ENCODE measurements at places on chromosomes 1 and 21. TPM values are rescaled to one million over a fixed set of nuclear protein-coding genes. Genes with fewer than 3 reads are reported as not detected.
A peak's percentile ranks its signal among the peaks of the same experiment; 100 is the strongest.

- no peaks in the 10 kb centered on the region for H3K36me3 ChIP-seq
- H3K27ac ChIP-seq: no peak overlapping the region
- no peak for DNase-seq
- no peaks in the 10 kb centered on the region for H3K27me3 ChIP-seq
- H3K4me3 ChIP-seq: no peak overlapping the region
- peaks cover 9% of the 10 kb centered on the region for H3K4me1 ChIP-seq
Measured at GRCh38 chr1:89607156-89607555, 25.8 kb upstream of the LRRC8C start.

GRCh38 chr1:193504920-193505319 is 318.5 kb upstream of the B3GALT2 start:
- H3K4me3 ChIP-seq: no peak overlapping the region
- H3K27ac ChIP-seq: no peak overlapping the region
- H3K36me3 ChIP-seq: no peaks in the 10 kb centered on the region
- no peaks in the 10 kb centered on the region for H3K27me3 ChIP-seq

DNA sequence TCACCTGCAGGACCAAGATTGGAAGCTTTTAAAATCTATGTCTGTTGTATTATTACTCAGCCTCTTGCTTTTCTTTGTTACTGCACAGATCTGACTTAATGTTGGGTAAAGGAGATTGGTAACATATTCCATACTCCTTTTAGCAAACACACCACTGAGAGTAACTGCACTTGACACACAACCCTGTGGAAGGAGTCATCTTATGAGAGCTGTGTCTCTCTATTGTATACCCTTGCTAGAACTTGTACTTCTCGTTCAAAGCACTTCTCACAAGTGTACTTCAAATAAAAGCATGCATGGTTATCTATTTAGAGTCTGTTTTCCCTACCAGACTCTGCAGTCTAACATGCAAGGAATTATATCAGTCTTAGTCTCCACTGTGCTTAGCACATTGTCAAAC is 813.4 kb downstream of the ADGRL2 start:
- DNase-seq: no peak
- no peaks in the 10 kb centered on the region for H3K27me3 ChIP-seq
- no peaks in the 10 kb centered on the region for H3K36me3 ChIP-seq
- H3K27ac ChIP-seq: no peak overlapping the region

GRCh38 chr1:159170639-159171038 is 776 bp upstream of the CADM3 start:
- peaks cover 72% of the 10 kb centered on the region for H3K27me3 ChIP-seq
- H3K36me3 ChIP-seq: no peaks in the 10 kb centered on the region
- no peak for DNase-seq
- no peak overlapping the region for H3K4me3 ChIP-seq
- H3K4me1 ChIP-seq: no peaks in the 10 kb centered on the region

DNA sequence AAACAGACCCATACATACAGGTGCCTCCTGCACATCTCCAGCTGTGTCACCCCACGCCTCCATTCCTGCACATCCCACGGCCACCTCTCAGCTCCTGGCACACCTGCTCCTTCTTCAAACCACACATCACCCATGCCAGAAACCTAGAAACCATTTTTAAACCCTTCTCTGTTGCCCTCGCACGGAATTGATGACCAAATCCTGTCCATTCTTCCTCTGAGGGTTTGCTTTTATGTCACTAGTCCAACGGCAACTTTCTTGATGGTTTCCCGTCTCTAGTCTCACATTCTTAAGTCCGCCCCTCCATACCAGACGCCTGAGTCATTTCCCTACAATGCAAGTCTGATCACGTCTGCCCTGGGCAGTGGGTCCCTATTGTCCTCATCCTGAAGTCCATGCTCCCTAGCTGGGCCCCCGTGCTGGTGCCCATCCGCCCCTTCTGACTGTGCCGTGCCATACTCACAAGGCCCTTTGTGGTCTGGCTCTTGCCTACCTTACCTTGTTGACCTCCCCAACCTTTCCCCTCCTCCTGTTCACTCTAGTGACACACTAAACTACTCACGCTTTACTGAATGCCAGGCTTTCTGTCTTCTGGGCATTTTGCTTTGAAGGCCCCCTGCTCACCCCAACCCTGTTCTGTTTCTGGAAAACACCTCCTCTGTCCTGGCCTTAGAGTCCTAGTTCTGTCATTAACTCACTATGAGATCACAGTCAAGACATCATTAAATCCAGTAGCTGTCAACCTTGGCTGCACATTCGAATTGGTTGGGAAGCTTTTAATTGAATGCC is 17.6 kb downstream of the SLC2A1 start:
- no peak for DNase-seq
- H3K27ac ChIP-seq: peak overlapping the region; percentile 51
- no peak overlapping the region for H3K4me3 ChIP-seq
- H3K27me3 ChIP-seq: no peaks in the 10 kb centered on the region
- H3K4me1 ChIP-seq: peaks cover 85% of the 10 kb centered on the region

DNA sequence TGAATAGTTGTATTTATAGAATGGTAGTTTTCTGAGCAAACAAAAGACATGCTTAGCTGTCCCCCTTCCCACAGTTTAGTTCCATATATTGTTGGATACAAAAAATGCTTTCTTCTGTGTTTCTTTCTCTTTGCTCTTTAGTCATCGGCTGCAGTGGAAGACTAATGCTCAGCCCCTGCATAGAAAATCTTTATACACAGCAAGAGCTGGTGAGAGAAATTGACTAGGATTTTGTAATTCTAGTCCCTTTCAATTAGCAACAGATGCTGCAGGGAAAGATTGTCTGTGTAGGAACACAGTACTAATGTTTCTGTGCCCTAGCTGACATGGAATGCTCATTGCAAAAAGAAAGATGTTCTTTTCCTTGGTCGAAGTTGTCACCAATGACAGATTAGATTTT is 200.9 kb downstream of the RPS6KC1 start:
- no peaks in the 10 kb centered on the region for H3K27me3 ChIP-seq
- H3K36me3 ChIP-seq: no peaks in the 10 kb centered on the region
- no peak for DNase-seq
- no peaks in the 10 kb centered on the region for H3K4me1 ChIP-seq
- H3K4me3 ChIP-seq: no peak overlapping the region

DNA sequence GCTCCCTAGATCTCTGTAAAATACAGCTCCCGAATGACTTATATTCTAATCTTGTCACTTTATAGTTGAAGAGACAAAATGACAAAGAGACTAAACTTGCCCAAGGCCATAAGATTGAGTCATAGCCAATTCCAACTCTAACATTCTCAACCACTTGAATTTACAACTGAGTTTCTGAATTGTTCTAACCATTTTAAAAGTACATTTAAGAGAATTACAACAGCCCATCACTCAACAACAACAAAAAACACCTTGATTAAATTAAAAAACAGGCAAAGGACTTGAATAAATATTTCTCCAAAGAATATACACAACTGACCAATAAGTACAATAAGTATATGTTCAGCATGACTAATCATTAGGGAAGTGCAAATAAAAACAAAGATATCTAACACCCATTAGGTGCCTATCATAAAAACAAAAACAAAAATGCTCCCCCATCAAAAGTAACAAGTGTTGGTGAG is 8.7 kb upstream of the ADCY10 start:
- H3K4me1 ChIP-seq: no peaks in the 10 kb centered on the region
- no peak for DNase-seq
- H3K27ac ChIP-seq: no peak overlapping the region

DNA sequence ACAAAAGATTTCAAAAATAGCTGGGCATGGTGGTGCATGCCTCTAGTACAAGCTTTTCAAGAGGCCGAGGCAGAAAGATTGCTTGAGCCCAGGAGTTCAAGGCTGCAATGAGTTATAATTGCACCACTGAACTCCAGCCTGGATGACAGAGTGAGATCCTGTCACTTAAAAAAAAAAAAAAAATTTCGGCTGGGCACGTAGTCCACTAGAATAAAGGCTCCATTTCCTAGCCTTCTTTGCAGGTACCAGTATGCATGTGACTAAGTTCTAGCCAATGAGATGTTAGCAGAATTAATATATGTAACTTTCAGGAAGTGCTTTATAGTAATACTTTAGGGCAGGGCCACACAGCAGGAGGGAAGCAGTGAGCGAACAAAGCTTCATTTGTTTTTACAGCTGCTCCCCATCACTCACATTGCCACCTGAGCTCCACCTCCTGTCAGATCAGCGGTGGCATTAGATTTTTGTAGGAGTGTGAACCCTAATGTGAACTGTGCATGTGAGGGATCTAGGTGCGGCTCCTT is 28.8 kb upstream of the SYDE2 start:
- H3K36me3 ChIP-seq: no peaks in the 10 kb centered on the region
- H3K27me3 ChIP-seq: no peaks in the 10 kb centered on the region
- no peak overlapping the region for H3K27ac ChIP-seq
- peaks cover 11% of the 10 kb centered on the region for H3K4me1 ChIP-seq

- no peak overlapping the region for H3K4me3 ChIP-seq
- no peaks in the 10 kb centered on the region for H3K4me1 ChIP-seq
- DNase-seq: no peak
Measured at GRCh38 chr1:10935246-10935645, 77.2 kb upstream of the TARDBP start.

GRCh38 chr1:62728963-62729362 is 40.8 kb upstream of the DOCK7 start:
- H3K4me3 ChIP-seq: no peak overlapping the region
- H3K36me3 ChIP-seq: no peaks in the 10 kb centered on the region
- H3K27me3 ChIP-seq: no peaks in the 10 kb centered on the region

GRCh38 chr1:202159534-202160371 is 649 bp downstream of the PTPN7 start:
- DNase-seq: no peak
- H3K4me1 ChIP-seq: peaks cover 18% of the 10 kb centered on the region
- no peaks in the 10 kb centered on the region for H3K36me3 ChIP-seq
- H3K27me3 ChIP-seq: no peaks in the 10 kb centered on the region

- DNase-seq: no peak
- H3K27ac ChIP-seq: no peak overlapping the region
- H3K4me1 ChIP-seq: no peaks in the 10 kb centered on the region
- H3K27me3 ChIP-seq: no peaks in the 10 kb centered on the region
Measured at GRCh38 chr1:198495631-198496030, 44.8 kb downstream of the ATP6V1G3 start.

- no peaks in the 10 kb centered on the region for H3K36me3 ChIP-seq
- no peak for DNase-seq
- no peaks in the 10 kb centered on the region for H3K27me3 ChIP-seq
- peak overlapping the region; percentile 59 for H3K27ac ChIP-seq
Measured at GRCh38 chr1:62371375-62371774, 52.1 kb upstream of the KANK4 start.

DNA sequence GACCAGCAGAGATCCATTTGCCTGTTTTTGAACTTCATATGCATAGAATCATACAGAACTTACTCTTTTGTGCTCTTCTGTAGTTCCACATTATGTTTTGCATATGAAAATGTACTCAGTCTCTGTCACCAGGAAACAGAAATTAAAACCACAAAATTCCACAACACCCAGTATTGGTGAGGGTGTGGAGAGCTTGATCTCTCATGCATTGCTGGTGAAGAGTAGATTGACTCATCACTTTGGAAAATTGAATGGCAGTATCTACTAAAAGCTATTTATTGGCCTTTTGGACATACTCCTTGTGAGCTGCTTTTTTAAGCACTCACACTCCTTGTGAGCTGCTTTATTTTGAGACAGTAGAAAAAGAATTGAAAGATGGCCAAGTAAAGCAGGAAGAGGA is 43.3 kb downstream of the VTCN1 start:
- no peak for DNase-seq
- H3K4me1 ChIP-seq: no peaks in the 10 kb centered on the region
- H3K27ac ChIP-seq: no peak overlapping the region
- H3K27me3 ChIP-seq: no peaks in the 10 kb centered on the region
- no peaks in the 10 kb centered on the region for H3K36me3 ChIP-seq

- H3K4me1 ChIP-seq: no peaks in the 10 kb centered on the region
- H3K27me3 ChIP-seq: no peaks in the 10 kb centered on the region
- H3K27ac ChIP-seq: no peak overlapping the region
- DNase-seq: no peak
Measured at GRCh38 chr1:15444468-15445389, 6.5 kb downstream of the CTRC start.

GRCh38 chr21:29730281-29730680 is 209.5 kb downstream of the GRIK1 start:
- H3K4me3 ChIP-seq: no peak overlapping the region
- no peak for DNase-seq
- H3K4me1 ChIP-seq: no peaks in the 10 kb centered on the region
- H3K27me3 ChIP-seq: no peaks in the 10 kb centered on the region
- H3K27ac ChIP-seq: no peak overlapping the region
- H3K36me3 ChIP-seq: no peaks in the 10 kb centered on the region

GRCh38 chr21:38495696-38496095 is 2.6 kb downstream of the ERG start:
- H3K27ac ChIP-seq: peak overlapping the region; percentile 85
- H3K36me3 ChIP-seq: no peaks in the 10 kb centered on the region
- no peak for DNase-seq
- no peaks in the 10 kb centered on the region for H3K4me1 ChIP-seq
- no peaks in the 10 kb centered on the region for H3K27me3 ChIP-seq

DNA sequence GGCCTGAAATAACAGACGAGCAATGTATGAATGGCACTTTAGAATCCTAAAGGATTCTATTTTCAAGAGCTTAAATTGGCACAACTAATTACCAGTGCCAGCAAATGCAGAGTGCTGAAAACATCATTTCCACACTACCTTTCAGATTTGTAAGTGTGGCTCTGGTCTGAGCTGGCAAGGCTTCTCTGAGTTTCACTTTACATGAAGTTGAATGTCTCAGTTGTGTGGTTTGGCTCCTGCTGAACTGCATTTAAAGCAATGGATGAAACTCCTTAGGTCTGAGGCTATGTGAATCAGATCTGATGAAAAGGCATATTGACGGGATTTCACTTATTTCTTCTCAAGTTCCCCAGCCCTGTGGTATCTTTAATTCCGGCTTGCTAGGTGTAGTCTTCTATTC is 114.8 kb upstream of the PTGFR start:
- no peaks in the 10 kb centered on the region for H3K36me3 ChIP-seq
- no peak overlapping the region for H3K4me3 ChIP-seq
- H3K4me1 ChIP-seq: no peaks in the 10 kb centered on the region
- no peak for DNase-seq
- H3K27me3 ChIP-seq: no peaks in the 10 kb centered on the region

NCAM2 gene
- 15.9 TPM for total RNA-seq

PIGR gene
- total RNA-seq: 700 TPM

F3 gene
- total RNA-seq: 113 TPM

AKR7A3 gene
- total RNA-seq: 0.43 TPM

SH3D21 gene
- 10.2 TPM for total RNA-seq

ST6GALNAC3 gene
- 5.6 TPM for total RNA-seq

MROH9 gene
- total RNA-seq: not detected

ADAMTS5 gene
- 3.2 TPM for total RNA-seq

EBNA1BP2 gene
- 28.1 TPM for total RNA-seq

NECTIN4 gene
- 5.4 TPM for total RNA-seq

RNU1-2 gene
- 6,622 TPM for total RNA-seq

NHLH1 gene
- total RNA-seq: not detected

FCGR3B gene
- total RNA-seq: 18.9 TPM

SKI gene
- total RNA-seq: 89.6 TPM

PLPP3 gene
- 124 TPM for total RNA-seq

REN gene
- total RNA-seq: 0.81 TPM
